WTC11 (cell line): ENCODE measurements at places on chromosomes 12 and 14. TPM values are rescaled to one million over a fixed set of nuclear protein-coding genes. Genes with fewer than 3 reads are reported as not detected.

DNA sequence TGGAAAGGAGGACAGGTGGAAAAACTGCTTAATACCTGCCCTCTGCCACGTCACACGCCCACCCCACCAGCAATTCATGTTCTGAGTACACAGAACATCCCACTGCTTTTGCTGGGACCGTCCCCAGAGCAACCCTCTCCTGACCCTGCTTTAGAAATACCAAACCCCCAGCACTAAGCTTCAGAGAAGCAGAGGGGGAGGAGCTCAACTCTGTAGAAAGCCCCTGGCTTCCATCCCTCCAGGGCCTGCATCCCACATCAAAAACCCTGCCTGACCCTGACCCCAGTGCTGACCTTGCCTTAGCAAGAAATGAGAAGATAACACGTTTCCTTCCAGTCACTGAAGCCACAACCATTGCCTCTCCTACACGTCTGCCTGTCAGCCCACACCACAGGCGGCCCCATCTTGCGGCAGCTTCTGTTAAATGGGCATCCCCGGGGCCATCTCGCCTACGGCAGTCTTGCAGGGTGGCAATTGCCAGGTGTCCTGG is 19.7 kb downstream of the VDR start:
- no peak for DNase-seq

DNA sequence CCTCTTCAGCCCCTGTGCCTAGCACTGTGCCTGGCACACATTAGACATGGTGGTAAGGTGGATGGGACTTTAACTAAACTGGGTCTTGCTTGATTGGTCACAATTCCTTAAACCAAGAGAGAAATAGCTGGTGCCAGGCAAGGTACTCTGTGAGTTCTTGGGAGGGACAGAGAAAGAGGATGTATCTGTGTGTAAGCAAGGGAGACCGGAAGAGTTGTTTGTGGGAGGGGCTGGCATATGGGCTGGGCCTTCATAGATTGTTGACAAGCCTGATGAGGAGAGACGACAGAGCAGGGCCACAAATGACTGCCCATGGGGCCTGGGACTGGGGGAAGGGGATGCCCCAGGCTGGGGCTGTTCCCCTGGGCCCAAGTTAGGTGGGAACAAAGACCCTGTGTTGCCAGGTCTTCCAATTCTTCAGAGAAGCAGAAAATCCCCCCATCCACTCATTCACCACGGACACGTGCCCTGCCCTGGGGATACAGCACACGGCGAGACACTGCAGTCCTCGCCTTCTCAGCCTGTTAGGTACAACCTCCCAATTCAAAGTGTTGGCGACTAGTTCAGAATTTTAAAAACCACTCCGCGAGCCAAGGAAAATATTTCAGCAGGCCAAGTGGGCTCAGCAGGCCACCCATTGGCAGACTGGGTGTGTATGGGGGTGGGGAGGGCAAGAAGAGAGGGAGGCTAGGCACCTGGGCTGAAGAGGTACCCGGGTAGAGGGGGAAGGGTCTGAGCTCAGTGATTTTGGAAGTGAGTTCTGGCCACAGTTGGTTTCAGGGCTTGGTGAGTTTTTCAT is 11.4 kb upstream of the CYP46A1 start:
- no peak for DNase-seq

- DNase-seq: no peak
Observed at GRCh38 chr12:100720016-100720654, 74.4 kb upstream of the ANO4 start.

DNA sequence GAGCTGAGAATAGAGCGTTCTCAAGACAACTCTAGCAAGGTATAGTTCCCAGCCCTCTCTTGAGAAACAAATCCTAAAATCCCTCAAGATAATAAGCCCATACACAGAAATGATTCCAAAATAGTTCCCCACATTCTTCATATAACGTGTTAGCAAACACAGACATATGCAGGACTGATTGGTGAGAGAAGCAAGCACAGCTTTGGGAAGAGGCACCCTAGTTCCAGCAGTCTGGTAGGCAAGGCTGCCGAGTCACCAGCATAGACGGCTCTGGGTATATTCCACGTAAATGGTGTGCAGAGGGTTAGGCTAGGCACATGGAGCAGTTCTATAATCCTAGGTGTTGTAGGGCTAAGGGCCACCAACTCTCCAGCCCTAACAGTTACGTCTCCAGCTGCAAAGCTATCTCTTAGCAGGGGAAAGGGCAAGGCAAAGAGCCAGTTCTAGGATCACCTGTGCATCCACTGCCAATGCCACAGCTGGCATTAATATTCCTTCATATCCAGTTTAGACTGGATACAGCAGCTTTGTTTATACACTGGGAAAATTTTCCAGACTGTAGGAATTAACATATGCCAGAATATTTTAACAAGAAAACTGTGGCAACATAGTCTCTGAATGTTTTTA is 52.9 kb downstream of the SH2B3 start:
- DNase-seq: no peak

- no peak for DNase-seq
Observed at GRCh38 chr12:47773858-47774580, 981 bp downstream of the SLC48A1 start.

DNA sequence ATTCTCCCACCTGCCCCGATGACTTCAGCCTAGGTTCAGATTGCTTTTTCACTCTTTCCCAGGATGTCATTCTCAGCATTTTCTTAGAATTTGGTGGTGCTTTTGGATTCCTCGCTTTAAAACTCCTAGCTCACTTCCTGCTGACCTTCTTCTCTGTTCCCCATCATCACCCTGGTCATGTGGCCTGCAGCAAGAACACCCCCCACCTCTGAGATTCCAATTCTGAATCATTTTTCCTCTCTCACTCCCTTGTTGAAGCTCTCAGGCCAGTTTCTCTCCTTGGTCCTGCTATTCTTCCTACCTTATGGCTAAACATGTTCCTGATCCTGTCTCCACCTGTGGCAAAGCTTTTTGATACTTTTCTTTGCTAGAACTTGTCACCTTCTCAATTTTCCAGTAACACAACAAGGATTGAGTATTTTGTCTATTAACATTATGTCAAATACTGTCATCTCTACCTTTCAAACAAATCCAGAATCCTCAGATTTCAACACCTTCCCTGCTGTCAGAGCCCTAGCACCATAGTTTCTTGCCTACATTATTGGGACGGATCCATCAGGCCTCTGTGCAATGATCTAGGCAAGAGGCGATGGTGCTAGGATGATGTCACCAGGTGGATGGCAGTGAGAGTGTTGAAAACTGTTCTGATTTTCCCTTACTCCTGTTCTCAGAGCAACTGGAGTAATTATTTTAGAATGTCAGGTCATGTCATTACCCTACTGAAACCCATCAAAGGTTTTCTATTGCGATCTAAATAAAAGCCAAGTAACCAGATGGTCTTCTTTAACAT is 233.7 kb downstream of the MON2 start:
- DNase-seq: no peak

GRCh38 chr14:83320837-83321236 is 1787.2 kb upstream of the SEL1L start:
- DNase-seq: no peak

- DNase-seq: no peak
Observed at GRCh38 chr12:124769163-124769530, 94.5 kb downstream of the SCARB1 start.

- no peak for DNase-seq
Observed at GRCh38 chr12:73598626-73599025, 939.0 kb upstream of the ATXN7L3B start.

GRCh38 chr12:59383079-59383822 is 212.6 kb upstream of the SLC16A7 start:
- DNase-seq: no peak

DNA sequence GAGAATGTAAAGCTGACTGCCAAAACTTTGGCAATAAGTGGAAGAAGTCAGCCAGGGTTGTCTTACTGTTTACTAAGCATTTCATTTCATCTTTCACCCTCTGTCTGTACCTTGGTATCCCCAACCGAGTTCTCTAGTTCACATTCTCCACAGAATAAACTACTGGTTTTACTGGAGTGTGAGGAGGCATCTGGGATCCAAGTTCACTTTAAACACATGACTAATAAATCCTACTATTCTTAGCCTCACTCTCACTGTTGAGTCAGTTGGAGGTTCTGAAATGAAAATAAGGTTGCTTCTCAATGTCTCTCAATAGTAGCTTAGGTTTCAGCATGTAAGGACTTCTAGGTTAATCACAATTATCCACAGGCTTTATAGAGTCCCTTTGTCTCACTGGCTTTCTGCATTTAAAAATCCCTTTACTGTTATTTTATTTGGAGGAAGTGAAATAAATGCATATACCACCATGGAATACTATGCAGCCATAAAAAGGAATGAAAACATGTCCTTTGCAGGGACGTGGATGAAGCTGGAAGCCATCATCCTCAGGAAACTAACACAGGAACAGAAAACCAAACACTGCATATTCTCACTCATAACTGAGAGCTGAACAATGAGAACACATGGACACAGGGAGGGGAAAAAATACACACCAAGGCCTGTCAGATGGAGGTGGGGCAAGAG is 95.8 kb downstream of the EPS8 start:
- no peak for DNase-seq

GRCh38 chr14:37194698-37195097 is 3.0 kb upstream of the MIPOL1 start:
- no peak for DNase-seq

DNA sequence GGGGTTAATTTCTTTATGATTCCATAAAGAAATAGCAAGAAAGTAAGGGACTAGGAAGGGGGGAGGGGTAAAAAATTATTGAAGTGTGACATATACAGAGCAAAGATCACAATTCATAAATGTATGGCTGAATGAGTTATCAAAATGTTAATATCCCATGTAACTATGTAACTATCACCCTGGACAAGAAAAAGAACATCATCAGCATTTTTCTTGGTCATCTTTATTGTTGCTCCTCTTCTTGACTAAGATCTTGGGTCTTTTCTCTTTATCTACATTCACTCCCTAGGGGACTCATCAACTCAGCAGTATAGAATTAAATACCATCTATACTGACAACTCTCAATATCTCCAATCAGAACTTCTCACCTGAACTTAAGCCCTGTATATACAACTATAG is 57.5 kb downstream of the CAND1 start:
- DNase-seq: no peak

DNA sequence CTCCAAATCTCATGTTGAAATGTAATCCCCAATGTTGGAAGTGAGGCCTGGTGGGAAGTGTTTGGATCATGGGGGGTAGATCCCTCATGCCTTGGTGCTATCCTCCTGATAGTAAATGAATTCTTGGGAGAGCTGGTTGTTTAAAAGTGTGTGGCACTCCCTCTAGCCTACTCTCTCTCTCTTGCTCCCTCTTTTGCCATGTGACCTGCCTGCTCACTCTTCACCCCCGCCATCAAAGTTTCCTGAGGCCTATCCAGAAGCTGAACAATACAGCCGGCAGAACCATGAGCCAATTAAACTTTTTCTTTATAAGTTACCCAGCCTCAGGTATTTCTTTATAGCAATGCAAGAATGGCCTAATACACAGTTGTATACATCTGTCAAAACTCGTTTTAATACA is 62.5 kb downstream of the BCL2L14 start:
- no peak for DNase-seq

GRCh38 chr14:60590991-60591414 is 58.3 kb downstream of the SIX1 start:
- no peak for DNase-seq

GRCh38 chr14:99028041-99028440 is 244.0 kb downstream of the BCL11B start:
- DNase-seq: no peak

- DNase-seq: no peak
Observed at GRCh38 chr14:91047174-91047753, 13.2 kb downstream of the RPS6KA5 start.

DNA sequence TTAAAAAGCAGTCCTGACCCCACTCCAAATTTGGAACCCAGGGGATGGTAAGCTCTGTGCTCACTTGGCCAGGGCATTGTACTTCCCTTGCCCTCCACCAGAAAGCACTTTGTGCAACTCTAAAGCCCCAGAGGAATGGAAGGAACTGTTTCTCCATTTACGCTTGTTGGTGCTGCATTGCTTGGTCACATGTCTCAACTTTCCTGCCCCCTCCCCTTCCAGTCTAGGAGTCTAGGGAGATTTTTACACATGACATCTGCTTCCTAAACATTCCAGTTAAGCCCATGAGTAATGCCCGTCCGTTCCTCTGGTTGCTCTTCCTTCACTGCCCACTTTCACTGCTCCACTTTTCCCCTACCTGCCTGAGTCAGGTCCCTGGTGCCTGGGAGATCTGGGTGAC is 92.6 kb upstream of the MAP1LC3B2 start:
- no peak for DNase-seq

GRCh38 chr12:99343960-99344359 is 303.6 kb upstream of the GARIN6 start:
- no peak for DNase-seq

DNA sequence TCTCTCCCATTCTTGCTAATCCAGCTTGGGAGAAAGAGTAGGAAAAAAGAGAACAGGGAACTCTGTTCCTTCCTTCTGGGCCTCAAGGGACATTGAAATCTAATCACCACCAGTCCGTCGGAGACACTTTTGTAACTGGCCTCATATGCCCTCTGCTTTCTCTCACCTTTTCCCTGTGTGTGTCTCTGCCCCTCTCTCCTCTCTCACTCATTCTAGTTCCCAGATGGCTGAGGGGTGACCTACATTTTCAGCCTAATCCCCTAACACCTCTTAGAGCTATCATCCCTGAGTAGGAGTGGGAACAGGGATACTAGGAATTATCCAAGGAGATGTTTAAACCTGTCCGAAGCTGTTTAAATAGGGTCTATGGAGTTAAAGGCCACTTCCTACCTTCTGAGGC is 8.9 kb upstream of the PCK2 start:
- no peak for DNase-seq

- DNase-seq: no peak
Observed at GRCh38 chr12:12745576-12746211, 28.5 kb downstream of the CDKN1B start.

DNA sequence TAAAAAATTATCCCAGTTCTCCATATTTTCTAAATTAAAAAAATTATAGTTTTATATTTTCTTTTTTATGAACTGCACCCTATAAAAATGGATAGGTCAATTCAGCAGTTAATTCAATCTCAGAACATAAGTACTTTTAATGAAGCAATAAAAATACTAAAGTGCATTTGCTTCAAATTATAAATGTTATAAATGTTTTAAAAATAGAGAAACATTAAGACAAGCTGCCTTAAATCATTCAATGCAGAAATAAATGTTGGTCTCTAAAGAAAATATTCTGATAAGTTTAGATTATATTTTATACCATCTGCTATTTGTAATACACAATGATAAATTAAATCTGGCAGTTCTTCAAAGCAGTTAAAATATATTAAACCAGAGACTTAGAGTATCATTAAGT is 65.6 kb downstream of the ZC3H14 start:
- no peak for DNase-seq

DNA sequence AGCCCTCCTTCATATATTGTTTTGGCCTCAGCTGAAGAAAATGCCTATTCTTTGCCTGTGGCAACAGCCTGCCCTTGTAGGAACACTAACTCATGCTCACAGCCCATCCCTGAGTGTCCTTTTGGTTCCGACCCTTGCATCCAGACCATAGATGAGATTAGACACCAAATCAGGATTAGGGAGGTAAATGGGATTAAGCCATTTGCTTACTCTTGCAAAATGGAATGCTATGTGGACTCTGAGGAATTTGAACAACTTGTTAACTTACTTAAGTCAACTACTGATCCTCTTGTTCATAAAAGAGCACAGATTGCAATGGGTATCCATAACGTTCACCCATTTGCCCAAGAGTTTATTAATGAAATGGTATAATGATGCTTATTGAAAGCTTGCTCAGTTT is 27.3 kb downstream of the TSHR start:
- no peak for DNase-seq

RASSF9 gene
- 0.25 to 0.33 TPM (median 0.30 TPM) in 3 replicates for total RNA-seq

PELI2 gene
- total RNA-seq: 15.9 to 23.5 TPM (median 18.6 TPM) in 3 replicates

PPM1A gene
- 38.2 to 52.5 TPM (median 41.2 TPM) in 3 replicates for total RNA-seq

DCD gene
- total RNA-seq: not detected in 3 replicates

KRT83 gene
- total RNA-seq: not detected in 3 replicates

EIF4B gene
- total RNA-seq: 730 to 860 TPM (median 838 TPM) in 3 replicates

KCNH3 gene
- 0.27 to 0.44 TPM (median 0.44 TPM) in 3 replicates for total RNA-seq

PZP gene
- total RNA-seq: 0.15 to 0.25 TPM (median 0.18 TPM) in 3 replicates

ENDOU gene
- total RNA-seq: not detected in 3 replicates
